ENCODE measurements at places on chromosomes 1 and 21.
A peak's percentile ranks its signal among the peaks of the same experiment; 100 is the strongest.

- DNase-seq: no peak
These were observed 29.7 kb downstream of the PPFIA4 start for GRCh38 chr1:203056012-203056411.

DNA sequence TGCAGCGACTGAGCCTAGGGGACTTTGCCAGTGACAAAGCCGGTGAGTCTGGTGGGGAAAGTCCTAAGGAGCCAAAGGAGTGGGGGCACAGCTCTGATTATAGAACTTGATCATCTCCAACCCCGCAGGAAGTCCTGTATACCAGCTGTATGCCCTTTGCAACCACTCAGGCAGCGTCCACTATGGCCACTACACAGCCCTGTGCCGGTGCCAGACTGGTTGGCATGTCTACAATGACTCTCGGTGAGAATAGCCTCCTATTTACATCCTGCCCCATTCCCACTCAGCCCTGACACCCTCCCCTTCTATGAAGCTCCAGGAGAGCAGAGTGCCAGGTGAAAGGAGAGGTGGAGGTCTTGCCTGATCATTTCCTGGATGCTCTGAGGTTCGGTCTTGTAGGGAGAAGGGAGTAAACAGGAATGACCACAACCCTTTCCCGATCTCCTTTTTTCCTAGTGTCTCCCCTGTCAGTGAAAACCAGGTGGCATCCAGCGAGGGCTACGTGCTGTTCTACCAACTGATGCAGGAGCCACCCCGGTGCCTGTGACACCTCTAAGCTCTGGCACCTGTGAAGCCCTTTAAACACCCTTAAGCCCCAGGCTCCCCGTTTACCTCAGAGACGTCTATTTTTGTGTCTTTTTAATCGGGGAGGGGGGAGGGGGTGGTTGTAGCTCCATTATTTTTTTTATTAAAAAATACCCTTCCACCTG lies 1.2 kb upstream of the PPOX start:
- no peak for DNase-seq

- DNase-seq: no peak
These were observed 90.0 kb downstream of the URB2 start for GRCh38 chr1:229716069-229716468.

DNA sequence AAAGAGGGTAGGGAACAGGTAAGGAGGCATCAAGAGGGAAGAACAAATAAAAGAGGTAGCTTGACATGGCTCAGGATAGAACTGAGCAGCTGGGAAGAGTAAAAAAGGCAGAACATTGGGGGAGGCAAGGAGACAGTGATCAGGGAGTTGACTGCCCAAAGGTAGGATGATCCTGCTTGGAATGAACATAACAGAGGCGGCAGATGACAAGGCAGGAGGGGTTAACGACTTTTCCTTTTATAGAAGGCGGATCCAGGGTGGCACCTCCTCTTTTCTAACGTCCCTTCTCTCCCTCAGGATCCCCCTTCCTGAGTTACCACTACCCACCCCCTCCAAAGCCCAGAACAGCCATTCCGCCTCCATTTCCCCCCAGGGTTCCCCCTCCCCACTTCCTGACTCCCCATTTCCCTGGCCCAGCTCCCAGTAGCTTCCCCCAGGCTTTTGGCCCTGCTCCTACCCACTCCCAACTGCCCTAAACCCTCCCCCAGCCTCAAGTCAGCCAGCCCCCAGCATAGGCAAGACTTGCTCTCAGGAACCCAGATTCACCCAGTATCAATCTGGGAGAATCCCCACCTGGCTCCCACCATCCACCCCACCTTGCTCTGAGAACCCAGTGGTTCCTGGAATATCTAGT lies 769 bp upstream of the ADAMTS4 start:
- no peak for DNase-seq

GRCh38 chr1:1626207-1627141 lies 5.5 kb upstream of the MMP23B start:
- DNase-seq: no peak

DNA sequence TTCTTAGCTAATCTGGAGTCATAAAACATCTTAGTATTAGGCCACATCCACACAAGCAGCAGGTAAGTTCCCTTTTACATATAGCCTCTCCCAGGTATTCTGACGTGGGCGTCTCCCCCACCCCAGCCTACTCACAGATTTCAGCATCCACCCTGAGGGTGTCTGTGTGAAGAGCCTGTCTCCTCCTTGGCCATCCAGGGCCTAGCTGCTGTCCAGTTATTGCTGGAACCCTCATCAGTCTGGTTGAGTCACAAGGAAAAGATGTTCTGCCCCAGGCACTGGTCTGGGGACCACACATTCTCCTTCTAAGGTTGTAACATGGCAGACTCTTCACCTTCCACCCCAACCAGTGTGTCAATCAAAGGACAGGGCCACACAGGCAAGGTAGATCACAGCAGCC lies 57.6 kb downstream of the ETS2 start:
- no peak for DNase-seq

DNA sequence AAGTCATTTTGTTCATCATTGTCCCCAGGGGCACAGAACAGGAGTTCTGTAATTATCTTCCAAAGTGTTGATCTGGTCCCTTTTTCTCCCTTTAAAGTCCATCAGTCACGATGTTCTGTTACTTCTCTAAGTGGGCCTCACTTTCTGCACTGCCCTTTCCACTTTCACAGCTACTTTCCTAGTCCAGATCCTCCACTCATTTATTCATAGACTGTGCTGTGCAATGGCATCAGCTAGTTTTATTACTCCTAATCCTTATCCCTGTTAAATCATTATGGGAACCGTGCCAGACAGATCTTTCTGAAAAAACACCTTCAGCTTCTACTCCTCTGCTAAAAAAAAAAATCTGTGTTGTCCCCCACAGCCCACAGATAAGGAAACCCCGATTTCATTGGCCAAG lies 64.0 kb upstream of the BCL10 start:
- no peak for DNase-seq

DNA sequence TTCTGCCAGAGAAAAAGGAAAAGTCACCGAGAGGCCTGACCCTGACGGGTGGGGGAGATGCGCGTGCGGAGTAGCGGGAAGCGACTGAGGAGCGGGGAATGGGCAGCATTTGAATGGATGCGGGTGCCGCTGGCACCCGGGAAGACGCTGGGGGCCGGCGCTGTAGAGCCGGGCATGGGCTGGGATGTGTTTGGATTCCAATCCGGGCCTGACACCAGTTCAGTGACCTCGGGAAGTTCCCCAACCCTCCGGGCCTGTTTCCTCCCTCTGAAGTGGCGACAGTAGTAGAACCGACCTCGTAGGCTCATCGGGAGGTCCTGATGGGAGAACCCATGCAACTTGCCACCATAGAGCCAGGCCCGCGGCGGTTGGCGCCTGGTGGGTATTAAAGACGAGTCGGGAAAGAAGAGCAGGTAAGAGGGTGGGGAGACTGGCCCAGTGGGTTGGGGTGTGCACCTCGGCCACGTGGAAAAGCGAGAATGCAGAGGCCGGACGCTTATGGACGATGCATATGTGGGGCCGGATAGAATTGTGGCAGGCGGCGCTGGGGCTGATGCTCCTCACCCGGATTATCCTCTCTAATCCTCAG lies 642 bp upstream of the SLC16A1 start:
- no peak for DNase-seq

- no peak for DNase-seq
These were observed 105.0 kb downstream of the GPATCH2 start for GRCh38 chr1:217525773-217526490.

GRCh38 chr1:95041491-95042165 lies 31.1 kb downstream of the ALG14 start:
- peak; percentile 13 for DNase-seq

GRCh38 chr1:26145041-26145959 lies 13.6 kb upstream of the FAM110D start:
- peak; percentile 67 for DNase-seq

DNA sequence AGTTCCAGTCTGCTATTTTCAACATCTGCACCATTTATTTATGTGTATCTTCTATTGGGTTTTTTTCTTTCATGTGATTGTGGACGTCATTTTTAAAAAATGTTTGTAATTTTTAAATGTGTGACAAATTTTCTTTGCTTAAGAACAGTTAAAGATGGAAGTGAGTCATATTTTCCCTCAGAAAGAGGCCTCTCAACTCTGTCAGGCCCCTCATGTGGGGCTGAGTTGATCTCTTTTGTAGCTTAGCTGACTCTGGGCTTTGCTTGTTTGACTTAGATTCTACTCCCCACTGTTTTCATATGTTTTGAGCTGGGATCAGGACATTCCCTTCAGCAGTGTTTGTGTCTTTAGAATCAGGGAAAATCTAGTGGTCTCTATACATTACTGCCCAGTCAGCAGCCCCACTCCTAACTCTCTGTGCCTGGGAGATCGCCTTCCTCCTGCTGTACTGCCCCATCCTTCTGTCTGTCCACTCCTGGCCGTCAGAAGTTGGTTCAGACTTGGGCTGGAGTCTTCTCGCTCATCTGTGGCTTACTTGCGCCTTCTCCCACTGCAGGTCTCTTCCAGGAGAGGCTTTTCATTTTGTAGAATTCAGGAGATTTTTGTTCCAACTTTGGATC lies 137.4 kb downstream of the DYRK1A start:
- DNase-seq: no peak

DNA sequence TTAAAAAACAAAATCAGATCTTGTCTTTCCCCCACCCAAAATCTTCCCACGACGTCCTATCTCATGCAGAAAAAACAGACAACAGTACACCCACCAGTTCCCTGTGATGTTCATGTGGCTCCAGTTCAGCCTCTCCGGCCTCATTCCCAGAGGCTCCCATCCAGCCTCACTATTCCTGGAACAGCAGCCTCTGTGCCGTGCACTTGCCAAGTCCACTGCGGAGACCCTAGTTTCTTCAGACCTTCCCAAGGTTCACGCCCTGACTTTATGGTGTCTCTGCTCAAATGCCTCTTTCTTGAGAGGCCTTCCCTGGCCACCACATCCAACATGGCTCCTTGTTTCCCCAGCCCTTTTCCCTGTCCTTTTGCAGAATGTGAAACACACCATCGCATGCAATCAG lies 106.3 kb upstream of the BACE2 start:
- no peak for DNase-seq

Data from NCI-H748 treated with DMSO at 0.1 percent for 48 hours (cell line).